ENCODE measurements at places on chromosomes 12 and 14.

DNA sequence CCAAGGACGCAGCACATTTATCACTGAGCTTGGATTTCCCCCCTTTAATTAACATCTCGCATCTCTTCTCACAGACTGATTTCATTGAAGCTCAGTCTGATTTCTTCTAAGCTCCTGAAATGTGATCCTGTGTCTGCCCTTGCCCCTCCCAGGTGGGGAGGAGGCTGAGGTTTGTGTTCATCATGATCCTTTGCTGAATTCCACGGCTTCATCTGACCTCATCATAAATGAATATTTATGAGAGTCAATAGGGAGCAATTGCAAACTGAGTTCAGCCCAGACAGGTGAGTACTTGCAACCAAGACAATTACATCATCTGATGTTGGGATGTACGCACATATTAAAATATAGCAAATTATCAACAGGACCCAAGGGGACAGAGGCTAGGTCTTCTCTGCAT, 72.4 kb downstream of the MAP1LC3B2 start:
- DNase-seq: no peak

DNA sequence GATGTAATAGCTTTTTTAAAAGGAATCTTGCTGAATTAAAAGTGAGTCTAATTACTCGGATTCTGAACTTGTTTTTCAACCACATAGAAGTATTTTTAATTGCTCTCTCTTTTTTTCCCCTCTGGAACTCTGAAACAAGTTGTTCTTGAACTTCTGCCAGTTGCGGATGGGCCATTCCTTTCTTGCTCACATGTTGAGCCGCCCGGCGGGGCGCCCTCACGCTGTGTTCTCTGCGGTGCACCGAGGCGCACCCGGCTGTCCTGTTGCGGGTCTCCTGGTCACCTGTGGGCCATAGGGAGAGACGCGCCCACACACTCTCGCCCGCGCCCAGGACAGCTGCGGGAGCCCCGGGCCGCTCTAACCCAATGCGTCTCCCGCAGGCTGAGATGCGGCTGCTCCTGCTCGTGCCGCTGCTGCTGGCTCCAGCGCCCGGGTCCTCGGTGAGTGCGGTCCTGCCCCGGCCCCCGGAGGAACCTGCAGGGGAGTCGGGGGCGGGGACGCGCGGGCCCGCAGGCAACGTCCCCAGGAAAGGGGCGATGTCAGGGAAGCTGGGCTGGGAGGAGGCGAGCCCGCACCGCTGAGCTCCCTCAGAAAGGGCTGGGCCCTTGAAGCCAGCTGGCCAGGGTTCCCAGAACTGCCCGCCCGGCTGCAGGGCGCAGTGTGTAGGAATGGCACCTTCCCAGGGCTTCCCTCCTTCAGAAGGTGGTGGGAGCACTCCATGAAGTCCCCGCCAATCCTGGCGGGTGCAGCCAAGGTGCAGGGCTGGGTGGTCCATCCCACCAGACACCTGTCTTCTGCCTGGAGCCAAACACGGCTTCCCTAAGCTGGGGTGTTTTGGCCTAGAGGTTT, 2.3 kb downstream of the PAPLN start:
- DNase-seq: no peak

DNA sequence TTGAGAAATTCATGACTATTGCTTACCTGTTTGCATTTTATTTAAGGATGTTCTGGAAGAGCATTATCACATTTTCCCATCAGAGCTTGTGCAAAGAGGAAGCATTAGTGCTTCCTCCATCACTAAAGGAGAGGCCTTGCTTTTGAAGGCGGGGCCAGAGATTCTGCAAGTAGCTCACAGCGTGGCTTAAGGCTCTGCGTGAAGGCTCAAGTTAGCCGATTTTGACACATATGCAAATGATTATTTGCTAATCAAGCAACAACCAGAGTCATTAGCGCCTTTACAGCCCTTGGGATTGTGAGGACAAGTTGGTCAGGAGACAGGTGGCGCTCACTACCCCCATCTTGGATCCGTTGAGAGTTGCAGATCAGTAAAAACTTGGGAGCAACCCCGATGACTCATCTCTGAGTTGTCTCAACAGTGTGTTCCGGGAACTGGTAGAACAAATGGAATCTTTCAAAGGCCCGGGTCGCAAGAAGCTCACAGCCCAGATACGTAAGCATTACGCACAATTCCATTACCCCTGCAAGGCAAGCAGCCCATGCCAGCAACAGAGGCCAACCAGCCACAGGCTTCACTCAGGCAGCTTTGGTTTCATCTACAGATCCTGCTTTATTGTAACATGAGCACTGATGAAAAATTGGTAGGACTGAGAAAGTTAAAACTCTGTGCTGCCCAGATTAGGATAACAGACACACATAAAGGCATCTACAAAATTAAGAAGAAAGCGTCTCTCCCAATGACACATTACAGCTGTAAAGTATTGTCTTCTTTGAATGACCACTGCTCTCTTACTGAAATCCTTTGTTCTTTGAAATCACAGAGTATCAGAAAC, 34.9 kb upstream of the SPTSSA start:
- no peak for DNase-seq

GRCh38 chr12:130222519-130223218, 60.4 kb downstream of the FZD10 start:
- DNase-seq: peak; percentile 56

GRCh38 chr12:92860521-92860920, 68.6 kb downstream of the EEA1 start:
- DNase-seq: no peak

GRCh38 chr12:41439801-41440200, 251.7 kb downstream of the PDZRN4 start:
- peak; percentile 18 for DNase-seq

GRCh38 chr12:31568498-31568897, 22.4 kb downstream of the DENND5B start:
- no peak for DNase-seq
